ENCODE measurements at places on chromosomes 3 and 15. TPM values are rescaled to one million over a fixed set of nuclear protein-coding genes. Genes with fewer than 3 reads are reported as not detected.

DNA sequence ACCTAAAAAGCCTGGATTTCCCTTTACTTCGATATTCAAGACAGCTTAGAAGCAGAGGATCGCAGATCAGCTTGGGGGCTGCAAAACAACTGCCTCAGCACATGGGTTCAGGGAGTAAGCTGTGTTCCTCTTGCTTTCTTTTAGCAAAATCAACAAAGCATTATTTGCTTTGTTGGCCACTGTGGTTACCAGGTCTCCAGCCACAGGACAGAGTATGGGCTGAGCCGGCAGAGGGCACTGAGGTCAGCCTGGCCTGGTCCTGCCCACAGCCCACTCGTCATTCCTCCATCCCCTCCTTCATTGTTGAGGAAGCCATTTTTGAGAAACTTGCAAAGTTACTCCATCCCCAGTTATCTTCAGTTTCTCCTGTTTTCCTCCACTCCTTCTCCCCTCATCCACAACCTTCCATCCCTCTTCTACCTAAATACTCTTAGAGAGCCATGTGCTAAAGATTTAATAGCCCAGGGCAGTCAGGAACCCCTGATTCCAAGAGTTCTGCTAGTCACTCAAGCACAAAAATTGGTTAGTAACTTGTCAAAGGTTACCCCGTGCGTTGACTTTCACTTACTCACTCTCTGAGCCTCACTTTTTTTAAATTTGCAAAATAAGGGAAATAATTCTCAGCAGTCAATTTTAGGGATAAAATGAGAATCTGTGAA lies 60.0 kb upstream of the HES1 start:
- H3K4me1 ChIP-seq, result peaks cover 3% of the 10 kb centered on the region
- DNase-seq, result no peak

- H3K27ac ChIP-seq, result no peak overlapping the region
- DNase-seq, result no peak
- peaks cover 2% of the 10 kb centered on the region for H3K4me1 ChIP-seq
- H3K36me3 ChIP-seq, result no peaks in the 10 kb centered on the region
Observed at GRCh38 chr15:82979726-82980125, 6.3 kb upstream of the RAMAC start.

DNA sequence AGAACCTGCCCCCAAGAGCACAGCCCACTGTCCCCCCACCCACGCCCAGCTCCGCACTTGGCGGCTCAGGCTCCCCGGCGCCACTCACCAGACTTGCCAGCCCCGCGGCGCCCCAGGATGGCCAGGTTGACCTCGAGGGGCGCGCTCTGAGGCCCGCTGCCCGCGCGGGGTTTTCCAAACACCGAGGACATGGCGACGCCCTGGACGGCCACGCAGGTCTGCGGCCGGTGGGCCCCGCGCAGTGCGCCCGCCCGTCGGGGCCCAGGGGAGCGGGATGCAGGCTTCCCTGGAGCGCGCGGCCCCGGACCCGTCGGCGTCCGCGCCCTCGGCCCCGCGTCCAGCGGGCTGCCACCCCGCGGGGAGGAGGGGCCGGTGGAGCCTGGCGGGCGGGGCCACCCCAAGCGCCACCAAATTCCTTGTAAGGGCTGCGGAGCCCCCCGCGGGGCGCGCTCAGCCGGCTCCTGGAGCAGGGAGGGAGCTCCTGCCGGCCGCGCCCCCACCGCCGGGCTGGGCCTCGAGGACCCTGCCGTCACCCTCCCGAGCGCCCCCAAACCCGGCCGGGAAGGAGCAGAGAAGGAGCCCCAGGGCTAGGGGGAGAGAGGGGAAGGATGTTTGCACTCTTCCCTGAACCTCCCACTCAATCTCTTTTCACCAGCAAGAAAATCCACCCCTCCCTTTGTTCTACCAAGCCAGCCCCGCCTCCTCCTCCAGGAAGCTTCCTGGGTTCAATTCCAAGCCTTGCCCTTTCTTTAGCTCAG lies at the start of gene RASL12:
TSS of gene RASL12 (minus strand) at position 347 of the 758 bp plus-strand sequence. CDS start at position 191, 156 bp downstream.
- peaks cover 8% of the 10 kb centered on the region for H3K36me3 ChIP-seq
- peaks cover 9% of the 10 kb centered on the region for H3K4me1 ChIP-seq
- no peak within 1 kb of the TSS for H3K27ac ChIP-seq
- no peak for DNase-seq

DNA sequence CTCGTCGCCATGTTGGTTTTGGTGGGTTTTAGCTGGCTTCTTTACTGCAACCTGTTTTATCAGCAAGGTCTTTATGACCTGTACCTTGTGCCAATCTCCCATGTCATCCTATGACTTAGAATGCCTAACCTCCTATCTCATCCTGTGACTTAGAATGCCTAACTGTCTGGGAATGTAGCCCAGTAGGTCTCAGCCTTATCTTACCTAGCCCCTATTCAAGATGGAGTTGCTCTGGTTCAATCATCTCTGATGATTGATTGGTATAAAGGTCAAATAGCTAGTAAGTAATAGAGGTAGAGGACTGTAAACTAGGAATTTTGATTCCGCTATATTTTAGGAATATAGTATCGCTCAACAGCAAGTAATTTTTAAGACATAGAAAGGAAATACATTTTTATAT lies 1.3 kb upstream of the ACKR2 start:
- peaks cover 17% of the 10 kb centered on the region for H3K4me1 ChIP-seq
- H3K36me3 ChIP-seq, result no peaks in the 10 kb centered on the region
- no peak overlapping the region for H3K27ac ChIP-seq
- no peak for DNase-seq
- H3K4me3 ChIP-seq, result no peak overlapping the region
- peaks cover 44% of the 10 kb centered on the region for H3K27me3 ChIP-seq

DNA sequence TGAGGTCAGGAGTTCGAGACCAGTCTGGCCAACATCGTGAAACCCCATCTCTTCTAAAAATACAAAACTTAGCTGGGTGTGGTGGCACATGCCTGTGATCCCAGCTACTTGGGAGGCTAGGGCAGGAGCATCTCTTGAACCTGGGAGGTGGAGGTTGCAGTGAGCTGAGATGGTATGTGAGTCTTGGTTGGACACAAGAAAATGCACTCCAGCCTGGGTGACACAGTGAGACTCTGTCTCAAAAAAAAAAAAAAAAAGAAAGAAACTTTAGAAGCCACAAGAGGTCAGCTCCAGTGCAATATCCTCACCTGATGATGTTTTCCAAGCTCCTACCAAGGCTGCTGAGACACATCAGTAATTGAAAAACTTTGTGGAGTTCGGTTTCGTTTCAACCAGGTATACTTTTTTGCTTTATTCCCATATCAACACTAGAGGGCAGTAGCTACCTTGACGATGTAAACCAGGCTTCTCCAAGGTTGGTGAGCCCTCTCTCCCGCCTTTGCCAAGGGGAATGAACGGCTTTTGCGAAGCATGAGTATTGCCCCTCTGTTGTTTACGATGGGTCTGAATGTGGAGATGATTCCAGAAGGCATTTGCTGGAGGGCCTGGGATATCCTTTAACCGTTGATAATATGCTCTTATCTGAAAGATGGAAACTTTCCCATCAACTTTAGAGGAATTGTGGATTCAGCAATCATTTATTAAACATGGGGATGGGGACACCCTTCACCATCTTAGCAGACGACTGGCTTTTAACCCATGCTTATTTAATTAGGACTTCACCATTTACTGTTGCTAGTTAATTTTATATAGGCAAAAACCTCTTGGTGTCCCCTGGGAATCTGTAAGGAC lies 202.8 kb downstream of the SV2B start:
- H3K36me3 ChIP-seq, result peaks cover 2% of the 10 kb centered on the region
- H3K27ac ChIP-seq, result no peak overlapping the region
- DNase-seq, result no peak
- peak overlapping the region; percentile 25 for H3K4me3 ChIP-seq

DNA sequence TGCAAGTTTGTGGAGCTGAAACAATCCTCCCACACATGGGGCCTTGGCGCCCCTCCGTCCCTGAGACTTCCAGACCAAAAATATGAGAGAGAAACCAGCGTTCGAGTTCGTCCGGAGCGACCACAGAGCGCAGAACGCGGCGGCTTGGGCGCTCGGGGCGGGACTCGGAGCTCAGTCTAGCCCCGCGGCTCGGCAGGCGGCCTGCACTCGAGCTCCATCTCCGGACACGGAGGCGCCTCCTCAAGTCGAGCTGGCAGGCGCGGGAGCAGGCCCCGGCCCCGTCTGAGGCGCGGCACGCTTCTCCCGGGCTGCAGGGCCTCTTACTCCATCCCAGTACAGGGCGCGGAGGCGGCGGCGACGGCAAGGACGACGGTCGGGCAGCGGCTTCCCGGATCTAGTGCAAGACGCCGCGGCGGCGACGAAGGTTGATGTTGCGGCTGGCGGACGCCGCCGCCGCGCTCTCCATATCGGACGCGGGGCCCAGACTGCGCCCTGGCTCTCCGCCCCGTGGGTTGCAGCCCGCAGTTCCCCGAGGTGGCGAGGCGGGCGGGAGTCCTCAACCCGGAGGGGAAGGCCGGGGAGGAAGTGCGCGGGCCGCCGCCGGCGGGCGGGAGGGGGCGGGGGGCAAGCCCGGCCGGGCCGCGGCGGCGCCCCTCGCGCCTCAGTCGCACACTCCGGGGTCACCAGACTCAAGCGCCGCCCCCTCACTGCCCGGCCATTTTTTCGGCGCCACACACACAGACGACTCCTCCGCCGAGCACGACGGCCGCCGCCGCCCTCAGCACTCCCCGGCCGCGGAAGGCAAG lies 674 bp downstream of the MSL2 start:
- H3K4me1 ChIP-seq, result peaks cover 44% of the 10 kb centered on the region
- peak overlapping the region; percentile 98 for H3K4me3 ChIP-seq
- H3K27me3 ChIP-seq, result no peaks in the 10 kb centered on the region
- H3K36me3 ChIP-seq, result peaks cover 13% of the 10 kb centered on the region
- peak overlapping the region; percentile 99 for H3K27ac ChIP-seq

DNA sequence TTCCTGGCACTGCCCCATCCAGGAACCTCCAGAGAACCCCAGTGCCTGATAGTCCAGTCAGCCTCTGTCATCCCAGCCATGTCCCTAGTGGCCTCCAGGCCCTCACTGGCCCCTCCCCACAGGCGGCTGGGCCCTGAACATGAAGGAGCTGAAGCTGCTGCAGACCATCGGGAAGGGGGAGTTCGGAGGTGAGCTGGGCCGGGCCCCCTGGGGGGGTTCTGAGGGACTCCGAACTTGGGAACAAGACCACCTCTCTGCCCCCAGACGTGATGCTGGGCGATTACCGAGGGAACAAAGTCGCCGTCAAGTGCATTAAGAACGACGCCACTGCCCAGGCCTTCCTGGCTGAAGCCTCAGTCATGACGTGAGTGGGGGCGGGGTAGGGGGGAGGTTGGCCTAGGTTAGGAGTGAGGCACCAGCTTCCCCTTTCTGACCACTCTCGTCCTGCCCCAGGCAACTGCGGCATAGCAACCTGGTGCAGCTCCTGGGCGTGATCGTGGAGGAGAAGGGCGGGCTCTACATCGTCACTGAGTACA lies 12.0 kb upstream of the LMAN1L start:
- H3K27me3 ChIP-seq, result no peaks in the 10 kb centered on the region
- no peak for DNase-seq
- H3K4me3 ChIP-seq, result no peak overlapping the region
- H3K4me1 ChIP-seq, result peaks cover 35% of the 10 kb centered on the region

DNA sequence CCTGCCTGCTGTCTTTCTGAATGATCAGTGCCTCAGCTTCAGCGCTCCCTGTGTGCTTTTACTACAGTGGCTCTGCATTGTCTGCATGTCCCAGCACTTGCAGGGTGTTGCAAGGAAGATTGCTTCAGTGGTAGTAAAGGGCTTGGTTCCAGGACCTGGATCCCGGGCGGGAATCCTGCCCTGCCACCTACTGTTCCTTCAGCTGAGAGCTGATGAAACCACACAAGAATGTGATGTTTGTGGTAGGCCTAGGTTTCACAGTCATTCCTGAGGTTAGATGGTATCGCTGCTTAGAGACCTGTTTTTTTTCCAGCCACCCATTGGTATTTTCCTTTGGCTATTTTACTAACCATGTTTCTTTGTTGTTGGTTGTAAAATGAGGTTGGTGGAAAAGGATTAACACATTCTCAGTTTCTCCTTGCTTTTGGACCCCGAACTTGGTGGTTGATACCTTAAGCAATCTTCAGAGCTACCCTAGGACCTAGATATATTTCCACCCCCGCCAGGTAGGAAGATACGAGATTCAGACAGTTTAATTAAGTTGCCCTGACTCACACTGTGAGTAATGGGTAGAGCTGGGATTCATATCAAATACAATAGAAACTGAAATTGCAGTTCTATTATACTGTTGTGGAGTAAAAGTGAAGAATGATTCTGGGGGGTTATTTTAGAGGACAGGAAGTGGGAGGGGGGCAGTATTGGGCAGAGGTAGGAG lies 11.4 kb downstream of the GPR87 start:
- peaks cover 33% of the 10 kb centered on the region for H3K27me3 ChIP-seq
- no peak overlapping the region for H3K4me3 ChIP-seq
- no peak for DNase-seq
- peaks cover 2% of the 10 kb centered on the region for H3K36me3 ChIP-seq
- peak overlapping the region; percentile 32 for H3K27ac ChIP-seq

GRCh38 chr3:64109438-64109837 lies 86.1 kb upstream of the PSMD6 start:
- DNase-seq, result no peak
- peaks cover 37% of the 10 kb centered on the region for H3K27me3 ChIP-seq
- H3K4me3 ChIP-seq, result no peak overlapping the region
- H3K36me3 ChIP-seq, result no peaks in the 10 kb centered on the region

DNA sequence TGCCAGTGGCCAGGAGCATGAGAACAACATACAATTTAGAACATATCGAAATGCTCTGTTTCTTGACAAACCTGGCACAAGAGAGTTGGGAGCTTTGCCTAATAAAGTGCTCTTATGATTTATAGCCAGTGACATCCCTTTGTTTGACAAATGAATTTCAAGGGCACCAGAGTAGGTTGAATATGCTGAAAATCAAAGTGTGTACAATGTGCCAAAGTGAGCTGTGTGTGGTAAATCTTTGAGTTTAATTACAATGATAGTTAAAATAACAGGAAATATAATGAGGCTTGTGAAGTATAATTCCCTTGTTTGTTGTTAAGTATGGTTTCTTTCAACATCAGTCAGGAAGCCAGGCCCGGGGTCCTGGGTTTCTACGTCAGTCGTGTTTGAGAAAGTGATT lies 211.9 kb downstream of the EBLN2 start:
- H3K27ac ChIP-seq, result no peak overlapping the region
- H3K27me3 ChIP-seq, result no peaks in the 10 kb centered on the region
- no peak overlapping the region for H3K4me3 ChIP-seq
- no peaks in the 10 kb centered on the region for H3K4me1 ChIP-seq
- no peaks in the 10 kb centered on the region for H3K36me3 ChIP-seq

DNA sequence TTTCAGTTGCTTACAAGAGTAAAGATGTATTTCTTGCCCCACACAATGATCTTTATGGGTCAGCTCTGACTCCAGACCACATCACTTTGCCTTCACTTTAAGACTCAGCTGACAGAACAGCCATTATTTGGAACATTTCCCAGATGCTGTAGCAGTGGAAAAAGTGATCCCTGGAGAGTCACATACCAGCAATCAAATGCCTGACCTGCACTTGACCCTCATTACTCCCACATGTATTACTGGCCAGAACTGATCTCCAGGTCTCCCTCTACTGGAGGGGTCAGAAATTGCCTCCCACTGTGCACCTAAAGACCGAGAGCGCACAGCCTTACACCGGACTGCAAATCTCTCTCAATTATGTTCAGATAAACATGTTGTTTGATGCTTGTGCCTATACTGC lies 88.6 kb upstream of the ZNF385D start:
- H3K27me3 ChIP-seq, result no peaks in the 10 kb centered on the region
- DNase-seq, result no peak
- H3K4me1 ChIP-seq, result no peaks in the 10 kb centered on the region
- no peaks in the 10 kb centered on the region for H3K36me3 ChIP-seq
- no peak overlapping the region for H3K27ac ChIP-seq

- H3K4me1 ChIP-seq, result peaks cover 68% of the 10 kb centered on the region
- H3K27ac ChIP-seq, result peak overlapping the region; percentile 90
- H3K27me3 ChIP-seq, result no peaks in the 10 kb centered on the region
- peak overlapping the region; percentile 71 for H3K4me3 ChIP-seq
- DNase-seq, result no peak
Observed at GRCh38 chr15:67115586-67115969, 50.2 kb downstream of the SMAD3 start.

Gene ARL14
- total RNA-seq, result not detected

Gene SPINT1
- total RNA-seq, result 4.1 TPM

Gene RPP25
- 1.3 TPM for total RNA-seq

Gene FAM3D
- not detected for total RNA-seq

Gene GOLGA8G
- total RNA-seq, result not detected

All from T-helper 17 cell (primary cell).